ENCODE measurements at places on chromosomes 12 and 14.

DNA sequence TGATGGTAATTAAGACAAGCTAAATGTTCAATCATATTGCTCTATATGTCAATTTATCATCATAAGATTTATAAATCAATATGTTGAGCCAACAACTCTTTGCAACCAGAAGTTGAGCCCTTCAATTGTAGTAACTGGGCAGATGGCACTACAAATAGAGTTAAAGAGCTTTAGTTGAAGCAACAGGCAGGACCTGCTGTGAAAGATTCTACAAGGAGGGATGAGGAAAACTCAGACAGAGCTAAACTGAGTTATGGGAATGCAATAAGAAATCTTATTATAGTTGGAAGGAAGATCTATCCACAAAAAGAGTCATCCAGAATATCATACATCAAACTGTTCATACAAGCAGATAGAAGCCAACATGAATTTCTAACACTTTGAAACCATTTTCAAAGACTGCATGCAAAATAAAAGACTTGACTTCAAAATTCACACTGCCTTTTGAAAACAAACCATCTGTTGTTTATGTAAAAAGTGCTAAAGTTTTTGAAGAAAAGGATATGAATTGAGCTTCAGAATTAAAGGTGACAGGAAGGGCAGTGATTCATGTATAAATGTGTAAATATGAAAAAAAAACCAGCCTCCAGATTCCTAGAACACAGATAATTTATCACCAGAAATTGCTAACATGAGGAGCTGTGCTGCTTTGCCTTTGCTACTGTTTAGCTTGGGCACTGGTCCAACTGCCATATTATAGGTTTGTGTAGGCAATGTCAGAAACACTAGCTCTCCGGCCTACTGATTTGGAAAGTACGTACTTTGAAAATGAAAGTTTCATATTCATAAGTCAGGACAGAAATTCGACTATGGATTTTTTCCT is 133.2 kb downstream of the SLC35F4 start:
- peak; percentile 56 for DNase-seq

GRCh38 chr12:10501030-10501429 is 4.7 kb upstream of the EIF2S3B start:
- DNase-seq = peak; percentile 39

DNA sequence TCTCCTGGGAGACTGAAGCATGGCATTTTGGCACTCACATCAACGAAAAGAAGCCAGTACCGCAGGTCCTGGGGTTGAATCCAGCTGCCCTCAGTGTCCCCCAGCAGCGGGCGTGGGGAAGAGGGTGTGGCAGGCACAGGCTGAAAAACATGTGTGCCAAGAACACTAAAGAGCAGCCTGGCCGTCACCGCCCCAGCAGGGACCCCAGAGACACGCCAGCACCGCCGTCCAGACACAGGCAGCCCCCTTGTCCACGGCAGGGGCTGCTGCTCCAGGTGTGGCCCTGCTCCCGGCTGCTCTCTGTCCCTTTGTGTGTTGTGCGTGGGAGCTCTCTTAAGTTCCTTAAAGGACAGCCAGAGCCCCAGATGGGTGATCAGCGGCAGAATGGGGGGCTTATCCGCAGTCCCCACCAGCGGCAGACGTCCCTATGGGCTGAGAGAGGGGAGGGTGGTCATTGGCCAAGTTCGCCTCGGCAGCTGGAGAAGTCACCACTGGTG is 556 bp downstream of the PHETA1 start:
- no peak for DNase-seq

GRCh38 chr14:93683226-93683625 is 105.1 kb downstream of the PRIMA1 start:
- DNase-seq = no peak

DNA sequence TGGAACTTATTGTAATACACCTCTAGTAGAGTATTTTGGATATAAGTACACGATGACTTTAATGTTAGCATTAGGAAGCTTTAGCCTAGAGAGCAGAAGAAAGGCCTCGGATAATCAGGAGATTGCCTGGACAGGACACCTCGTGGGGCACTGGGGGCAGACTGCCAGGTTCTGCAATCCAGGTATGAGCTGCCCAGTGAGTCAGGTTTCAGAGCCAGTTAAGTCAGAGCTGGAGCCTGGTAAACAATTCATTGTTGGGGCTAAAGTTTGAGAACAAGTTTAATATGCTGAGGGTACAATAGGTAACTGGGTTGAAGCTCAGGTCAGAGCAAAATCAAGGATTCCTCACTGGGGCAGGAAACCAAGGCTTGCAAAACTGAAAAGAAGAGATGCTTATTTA is 107.4 kb downstream of the RERGL start:
- DNase-seq = no peak

DNA sequence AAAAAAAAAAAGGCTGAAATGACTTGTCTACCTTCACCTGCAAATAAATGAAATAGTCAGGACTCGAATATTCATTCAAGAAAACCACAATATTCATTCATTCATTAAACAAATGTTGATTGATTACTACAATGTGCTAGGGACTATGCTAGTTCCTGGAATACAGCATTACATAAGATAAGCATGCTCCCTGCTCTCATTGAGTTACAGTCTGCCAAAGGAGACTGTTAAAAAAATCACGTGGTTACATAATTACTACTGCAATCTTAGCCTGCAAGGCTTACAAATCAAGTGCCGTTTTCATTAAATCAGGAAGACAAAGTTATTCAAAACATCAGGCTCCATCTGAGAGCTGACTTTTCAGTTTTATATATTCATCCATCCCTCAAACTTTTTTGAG is 70.4 kb upstream of the RIC8B start:
- DNase-seq = no peak

- no peak for DNase-seq
These were observed 44.4 kb downstream of the PRMT8 start for GRCh38 chr12:3535431-3535841.

GRCh38 chr12:45599196-45599595 is 130.3 kb upstream of the ARID2 start:
- no peak for DNase-seq

DNA sequence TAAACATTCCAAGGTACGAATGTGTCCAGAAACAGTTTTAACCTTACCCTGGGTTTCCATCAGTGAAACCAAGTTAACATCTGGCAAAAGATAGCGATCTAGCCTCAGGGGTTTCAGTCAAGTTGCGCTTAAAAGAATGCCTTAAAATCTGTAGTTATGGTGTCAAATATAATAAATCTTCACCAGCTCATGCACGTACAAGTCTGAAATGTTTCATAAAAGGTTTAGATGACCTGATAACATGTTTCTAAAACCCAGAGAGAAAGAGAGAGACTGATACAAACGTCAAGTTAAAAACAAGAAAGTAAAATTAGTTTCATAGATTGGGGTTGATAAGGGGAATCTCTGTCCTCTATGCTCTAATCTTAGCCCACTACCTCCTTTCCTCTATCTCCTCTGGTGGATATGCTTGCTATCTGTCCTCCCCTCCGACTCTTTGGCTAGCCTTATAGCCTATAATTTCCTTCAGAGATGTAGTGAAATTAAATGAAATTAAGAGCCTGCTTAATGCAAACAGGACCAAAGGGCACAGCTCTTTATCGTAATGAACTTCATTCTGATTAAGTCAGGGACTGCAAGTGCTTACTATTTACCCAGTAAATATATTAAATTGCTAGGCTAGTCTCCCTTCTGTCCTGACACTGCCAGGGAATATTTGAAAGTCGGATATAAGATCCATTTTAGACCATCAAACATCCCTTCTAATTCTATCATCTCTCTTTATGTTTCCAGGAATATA is 18.4 kb upstream of the FOS start:
- no peak for DNase-seq

DNA sequence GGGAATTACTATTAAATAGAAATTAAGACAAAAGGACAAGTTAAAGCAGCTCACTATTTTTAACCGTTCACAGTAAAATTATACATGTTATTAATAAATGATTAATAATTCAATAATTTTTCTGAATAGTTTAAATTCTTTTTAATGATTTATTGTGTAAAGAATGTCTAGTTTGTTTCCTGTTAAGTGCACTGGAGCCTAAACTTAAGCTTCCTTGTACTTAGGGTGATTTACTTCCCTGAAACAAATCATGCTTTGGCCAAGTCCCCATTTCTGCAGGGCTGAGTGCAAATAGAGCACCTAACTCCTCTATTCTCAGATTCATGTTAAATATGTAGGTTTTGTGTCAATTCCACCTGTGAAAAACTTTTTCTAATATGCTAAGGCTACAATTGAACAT is 188.9 kb upstream of the PDZRN4 start:
- DNase-seq = no peak

GRCh38 chr12:41950455-41950854 is 194.2 kb downstream of the GXYLT1 start:
- no peak for DNase-seq

DNA sequence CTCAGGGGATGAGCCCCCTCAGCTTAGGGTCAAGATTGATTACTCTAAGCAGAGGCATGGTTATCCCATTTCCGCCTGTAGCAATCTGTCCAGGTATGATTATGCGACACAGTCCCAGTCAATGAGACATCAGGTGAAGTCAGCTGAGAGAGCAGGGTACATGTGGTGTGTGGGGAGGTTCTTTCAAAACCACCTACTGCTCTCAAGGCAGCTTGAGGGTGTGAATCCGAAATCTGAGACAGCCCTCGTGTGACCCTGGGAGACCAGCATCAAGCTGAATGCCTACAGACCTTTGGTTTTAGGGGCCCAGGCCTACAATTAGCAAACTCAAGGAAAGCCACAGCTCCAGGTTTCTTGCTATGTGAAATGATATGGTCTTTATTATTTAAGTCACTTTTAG is 275.7 kb downstream of the ITPR2 start:
- no peak for DNase-seq

GRCh38 chr12:94047781-94048567 is 100.4 kb upstream of the PLXNC1 start:
- no peak for DNase-seq

- DNase-seq = peak; percentile 44
These were observed at the start of gene ALX1 for GRCh38 chr12:85280165-85280983. Gene ALX1 (plus strand): TSS chr12:85280220. CDS start chr12:85280262, 42 bp downstream.

- DNase-seq = peak; percentile 73
These were observed 873.1 kb upstream of the TMEM132C start for GRCh38 chr12:127393896-127394295.

DNA sequence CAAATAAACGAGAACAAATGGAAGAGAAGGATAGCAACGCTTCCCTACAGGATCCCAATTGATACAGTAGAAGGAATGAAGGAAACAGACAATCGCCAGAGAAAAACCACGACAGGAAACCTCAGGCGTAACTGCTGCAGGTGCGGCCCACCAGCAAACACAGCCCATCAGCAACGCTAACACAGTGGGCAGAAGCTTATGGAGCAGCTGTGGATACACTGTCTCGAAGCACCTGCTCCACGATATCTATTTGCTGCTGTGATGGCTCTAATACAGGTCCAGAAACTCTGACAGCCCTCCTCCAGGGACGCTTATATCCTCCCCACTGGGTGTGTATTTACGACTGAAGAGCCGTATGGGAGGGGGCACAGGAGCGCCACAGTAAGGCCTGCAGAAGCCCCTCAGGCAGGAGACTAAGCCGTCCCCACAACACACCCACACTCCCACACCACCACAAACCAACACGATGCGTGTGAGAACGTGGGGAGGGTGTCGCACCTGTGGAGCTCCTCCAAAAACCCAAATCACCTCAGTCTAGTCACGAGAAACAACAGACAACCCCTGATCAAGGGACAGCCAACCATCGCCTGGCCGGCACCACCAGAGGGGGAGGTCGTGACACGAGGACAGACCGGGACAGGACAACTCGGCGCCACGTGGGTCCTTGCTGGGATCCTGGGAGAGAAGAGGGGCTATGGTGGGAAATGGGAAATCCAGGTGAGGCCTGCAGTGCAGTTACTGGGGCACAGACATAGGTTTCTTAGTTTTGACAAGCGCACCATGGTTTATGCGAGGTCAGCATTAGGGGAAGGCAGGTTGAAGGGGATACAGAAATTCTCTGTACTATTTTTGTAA is 24.0 kb downstream of the POLE start:
- no peak for DNase-seq

GRCh38 chr12:28258998-28259397 is 68.7 kb downstream of the CCDC91 start:
- DNase-seq = peak; percentile 23

DNA sequence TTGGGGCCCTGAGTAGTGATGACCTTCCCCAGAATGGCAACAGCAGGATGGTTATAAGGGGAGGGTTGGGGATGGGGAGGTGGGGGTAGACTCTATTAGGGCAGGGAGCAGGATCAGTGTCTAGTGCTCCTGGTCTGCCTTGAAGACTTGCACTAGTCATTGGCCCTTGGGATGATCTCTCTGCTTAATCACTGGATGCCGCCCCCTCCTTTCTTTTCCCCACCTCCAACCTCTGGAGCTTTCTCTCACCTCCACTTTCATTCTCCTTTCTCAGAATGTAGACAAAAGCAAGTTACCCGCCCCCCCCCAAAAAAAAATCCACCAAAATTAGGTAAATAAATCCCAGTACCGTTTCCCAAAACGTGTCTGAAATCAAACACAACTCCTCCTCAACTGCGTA is 2.8 kb upstream of the KCNK10 start:
- DNase-seq = no peak

DNA sequence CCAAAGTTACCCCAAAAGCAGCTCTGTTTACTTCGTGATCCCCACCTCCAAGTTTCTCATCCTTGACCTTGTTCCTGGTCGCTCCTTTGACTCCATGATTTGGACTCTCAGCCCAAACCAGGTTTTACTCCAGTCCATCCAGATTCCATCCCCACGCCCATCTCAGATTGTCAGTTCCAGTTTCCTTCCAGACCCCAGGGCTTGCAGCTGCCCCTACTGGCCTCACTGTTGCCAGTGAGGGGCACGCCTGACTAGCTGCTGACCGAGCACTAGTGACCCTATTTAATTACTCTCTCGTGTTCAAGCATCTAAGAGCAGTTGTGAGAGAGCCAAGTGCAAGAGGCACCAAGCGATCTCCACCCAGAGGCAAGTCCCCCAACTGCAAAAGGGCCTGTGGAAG is 155.1 kb upstream of the FUT8 start:
- DNase-seq = no peak

DNA sequence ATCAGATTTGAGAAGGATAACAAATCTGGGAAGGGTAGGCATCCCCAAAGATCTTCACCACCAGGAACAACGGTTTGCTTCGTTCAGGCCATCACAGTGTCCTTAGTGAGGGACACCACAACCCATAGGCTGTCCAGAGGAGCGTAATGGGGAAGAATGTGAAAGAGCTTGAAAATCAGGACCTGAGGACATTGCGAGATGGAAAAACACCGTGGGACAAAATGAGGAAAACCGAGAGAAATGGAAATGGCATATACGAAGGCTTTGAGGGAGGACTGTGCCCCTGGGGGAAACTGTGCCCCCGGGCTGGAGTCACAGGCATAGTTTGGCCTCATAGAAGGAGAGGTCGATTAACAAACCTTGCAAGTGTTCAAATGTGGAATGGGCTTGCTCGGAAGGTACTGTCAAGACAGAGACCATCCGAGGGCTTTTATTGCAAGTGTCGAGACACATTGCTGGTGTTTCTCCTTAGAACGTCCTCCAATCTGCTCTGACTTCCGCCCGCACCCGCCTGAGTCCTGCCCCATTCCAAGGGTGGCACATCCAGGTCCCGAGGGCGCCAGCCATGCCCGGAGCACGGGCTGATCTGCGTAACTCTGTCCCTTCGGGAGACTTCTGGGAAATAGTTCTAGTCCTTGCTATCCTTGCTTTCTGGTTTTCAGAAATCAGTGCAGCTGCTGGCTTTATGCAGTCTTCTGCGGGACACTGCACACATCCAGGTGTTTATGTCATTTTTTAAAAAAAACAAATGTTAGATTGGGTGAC is 885 bp upstream of the PALS1 start:
- DNase-seq = peak; percentile 21
